GM04504 (cell line): ENCODE measurements at places on chromosomes 12 and 14.
A peak's percentile ranks its signal among the peaks of the same experiment; 100 is the strongest.

DNA sequence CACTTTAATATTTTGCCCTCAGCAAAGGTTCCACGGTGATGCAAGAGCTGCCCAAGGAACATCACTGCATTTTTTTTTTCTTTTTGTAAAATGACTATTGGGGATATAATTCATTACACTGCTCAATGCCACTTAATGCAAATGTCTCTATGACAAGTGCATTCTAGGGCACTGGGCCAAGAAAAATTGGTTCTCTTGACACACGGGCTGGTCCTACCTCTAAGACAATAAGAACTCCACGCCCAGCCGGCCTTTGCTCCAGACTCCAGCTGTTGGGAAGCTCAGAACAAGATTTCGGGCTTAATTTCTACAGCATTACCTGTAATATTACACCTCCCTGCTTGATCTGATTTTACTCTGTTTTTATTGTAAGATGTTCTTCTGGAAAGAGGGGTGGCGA lies 48.8 kb upstream of the VRK1 start:
- DNase-seq, result no peak

DNA sequence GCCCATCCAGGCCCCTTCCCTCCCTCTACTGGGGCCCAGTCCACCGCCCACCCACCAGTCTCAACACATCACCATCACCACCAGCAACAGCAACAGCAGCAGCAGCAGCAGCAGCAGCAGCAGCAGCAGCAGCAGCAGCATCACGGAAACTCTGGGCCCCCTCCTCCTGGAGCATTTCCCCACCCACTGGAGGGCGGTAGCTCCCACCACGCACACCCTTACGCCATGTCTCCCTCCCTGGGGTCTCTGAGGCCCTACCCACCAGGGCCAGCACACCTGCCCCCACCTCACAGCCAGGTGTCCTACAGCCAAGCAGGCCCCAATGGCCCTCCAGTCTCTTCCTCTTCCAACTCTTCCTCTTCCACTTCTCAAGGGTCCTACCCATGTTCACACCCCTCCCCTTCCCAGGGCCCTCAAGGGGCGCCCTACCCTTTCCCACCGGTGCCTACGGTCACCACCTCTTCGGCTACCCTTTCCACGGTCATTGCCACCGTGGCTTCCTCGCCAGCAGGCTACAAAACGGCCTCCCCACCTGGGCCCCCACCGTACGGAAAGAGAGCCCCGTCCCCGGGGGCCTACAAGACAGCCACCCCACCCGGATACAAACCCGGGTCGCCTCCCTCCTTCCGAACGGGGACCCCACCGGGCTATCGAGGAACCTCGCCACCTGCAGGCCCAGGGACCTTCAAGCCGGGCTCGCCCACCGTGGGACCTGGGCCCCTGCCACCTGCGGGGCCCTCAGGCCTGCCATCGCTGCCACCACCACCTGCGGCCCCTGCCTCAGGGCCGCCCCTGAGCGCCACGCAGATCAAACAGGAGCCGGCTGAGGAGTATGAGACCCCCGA lies 6.8 kb upstream of the RNU7-1 start:
- DNase-seq, result no peak

DNA sequence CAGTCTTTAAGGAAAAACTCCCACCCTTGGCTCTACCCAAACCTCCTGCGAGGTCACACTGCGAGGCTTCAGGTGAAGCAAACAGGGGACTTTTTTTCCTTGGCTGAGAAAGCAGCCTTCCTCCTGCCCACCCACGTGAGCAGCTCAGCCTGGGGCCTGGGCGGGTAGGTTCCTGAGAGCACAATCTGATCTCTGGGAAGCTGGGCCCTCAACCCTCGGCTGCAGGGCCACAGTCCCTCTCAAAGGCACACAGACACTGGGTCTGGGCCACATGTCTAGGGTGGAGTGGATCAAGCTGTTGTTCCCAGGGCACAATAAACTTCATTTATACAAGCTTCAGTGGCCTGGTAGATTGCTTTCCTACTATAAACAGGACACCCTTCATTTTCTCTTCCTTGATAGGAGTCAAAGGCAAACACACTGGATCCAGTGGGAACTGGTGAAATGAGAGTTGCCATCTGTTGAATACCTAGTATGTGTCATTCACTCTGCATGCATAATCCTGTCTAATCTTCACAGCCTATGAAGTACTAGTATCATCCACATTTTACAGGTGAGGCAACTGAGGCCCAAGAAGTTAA lies 41.3 kb upstream of the PNMA1 start:
- DNase-seq, result no peak

- DNase-seq, result no peak
These were observed 82.9 kb upstream of the TRHDE start for GRCh38 chr12:72189266-72189665.

- no peak for DNase-seq
These were observed 2.1 kb upstream of the TUBA1A start for GRCh38 chr12:49190974-49191373.

DNA sequence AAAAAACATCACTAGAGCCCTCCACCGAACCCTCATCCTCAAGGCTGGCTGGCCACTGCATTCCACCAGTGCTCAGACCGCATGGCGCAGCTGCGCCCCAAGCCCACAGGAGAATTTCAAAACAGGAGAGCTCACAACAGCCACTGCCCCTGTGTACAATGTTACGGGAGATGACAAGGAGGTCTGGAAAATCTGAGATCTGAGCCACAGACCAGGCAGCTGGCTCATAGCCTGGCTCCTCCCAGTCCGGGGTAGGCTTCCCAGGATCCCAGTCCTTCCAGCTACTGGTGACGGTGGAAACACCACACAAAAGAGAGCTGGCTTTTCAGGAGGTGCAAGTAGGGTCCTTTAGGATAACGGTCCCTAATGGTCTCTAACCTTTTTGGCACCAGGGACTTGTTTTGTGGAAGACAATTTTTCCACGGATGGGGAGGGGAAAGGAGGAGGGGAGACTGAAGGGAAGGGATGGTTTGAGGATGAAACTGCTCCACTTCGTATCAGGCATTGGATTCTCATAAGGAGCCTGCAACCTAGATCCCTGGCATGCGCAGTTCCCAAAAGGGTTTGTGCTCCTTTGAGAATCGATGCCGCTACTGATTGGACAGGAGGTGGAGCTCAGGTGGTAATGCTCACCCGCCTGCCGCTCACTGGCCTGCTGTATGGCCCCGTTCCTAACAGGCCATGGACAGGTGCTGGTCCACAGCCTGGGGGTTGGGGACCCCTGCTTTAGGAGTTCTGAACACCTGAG lies 23.0 kb upstream of the NRDE2 start:
- DNase-seq, result no peak

GRCh38 chr12:76921891-76922664 lies 43.3 kb upstream of the CSRP2 start:
- DNase-seq, result no peak

GRCh38 chr12:82146740-82147139 lies 211.4 kb downstream of the CCDC59 start:
- no peak for DNase-seq

DNA sequence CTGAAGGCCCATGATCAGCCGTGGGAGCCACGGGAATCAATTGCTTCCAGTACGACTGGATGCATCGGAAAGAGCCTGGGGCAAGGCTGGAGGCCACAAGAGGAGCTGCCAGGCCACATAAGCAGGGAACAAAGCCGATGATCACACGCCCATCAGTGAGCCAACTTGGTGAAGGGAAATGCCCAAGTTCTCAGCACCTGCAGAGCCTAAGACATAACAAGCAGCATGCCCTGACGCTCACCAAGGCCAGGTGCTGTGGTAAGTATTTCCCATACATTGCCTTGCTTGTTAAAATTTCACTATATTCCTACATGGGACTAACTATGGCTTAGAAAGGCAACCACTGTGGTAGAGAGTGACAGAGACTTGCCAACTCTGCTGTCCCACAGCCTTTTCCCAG lies 555.9 kb downstream of the BCL11B start:
- DNase-seq, result no peak

GRCh38 chr12:88111074-88111652 lies 30.7 kb downstream of the CEP290 start:
- DNase-seq, result peak; percentile 20

GRCh38 chr12:97757481-97758193 lies 295.0 kb downstream of the RMST start:
- no peak for DNase-seq

- DNase-seq, result no peak
These were observed 673.8 kb upstream of the MGAT4C start for GRCh38 chr12:86929962-86930361.

GRCh38 chr12:54588110-54588889 lies at the start of gene PPP1R1A:
TSS of gene PPP1R1A (minus strand) at chr12:54588659. CDS start at chr12:54588488, 171 bp downstream.
- no peak for DNase-seq

- DNase-seq, result no peak
These were observed 155.1 kb downstream of the SYT1 start for GRCh38 chr12:79019672-79020071.

- no peak for DNase-seq
These were observed 185.4 kb downstream of the PPM1H start for GRCh38 chr12:62749586-62749985.

GRCh38 chr12:67315661-67316060 lies 46.5 kb downstream of the CAND1 start:
- DNase-seq, result no peak

DNA sequence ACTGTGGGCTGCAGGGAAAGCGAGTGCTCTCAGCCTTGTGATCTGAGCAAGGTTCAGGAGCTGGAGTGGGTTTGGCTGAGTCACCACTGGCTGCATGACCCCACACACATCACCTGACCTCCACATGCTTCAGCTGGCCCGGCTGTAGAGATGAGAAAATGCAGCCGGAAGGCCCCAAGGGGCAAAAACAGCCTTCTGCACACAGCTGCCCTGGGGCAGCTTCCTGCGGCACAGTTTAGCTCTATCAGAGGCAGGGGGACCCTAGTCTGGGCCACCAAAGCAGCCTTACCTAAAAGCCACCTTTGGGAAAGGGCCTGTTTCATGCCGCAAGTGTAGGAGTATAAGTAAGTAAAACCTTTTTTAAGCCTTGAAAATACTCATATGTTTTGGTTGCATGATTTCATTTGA lies 123.3 kb downstream of the SSPN start:
- no peak for DNase-seq

GRCh38 chr12:105245291-105245690 lies 9.3 kb upstream of the APPL2 start:
- no peak for DNase-seq

DNA sequence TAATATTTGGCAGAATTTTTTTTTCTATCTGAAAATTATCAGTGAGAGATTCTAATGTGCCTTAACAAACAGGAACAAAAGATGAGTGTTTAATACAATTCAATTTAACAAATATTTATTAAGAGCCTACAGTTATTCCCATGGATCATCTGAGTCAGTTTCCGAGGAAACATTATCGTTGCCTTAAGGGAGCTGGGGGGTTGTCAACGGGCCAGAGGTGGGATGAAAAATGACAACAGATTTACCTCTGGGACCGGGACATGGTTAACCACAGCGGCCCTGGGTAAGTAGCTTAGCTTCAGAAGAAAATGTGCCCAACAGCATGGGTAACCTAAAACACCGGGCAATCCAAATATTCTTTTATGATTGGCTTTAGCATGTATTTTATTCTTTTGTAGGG lies 113.6 kb downstream of the DAD1 start:
- DNase-seq, result no peak

GRCh38 chr14:22982477-22983245 lies at the start of gene AJUBA:
TSS of gene AJUBA (minus strand) at chr14:22982551. CDS start at chr14:22982266, 285 bp downstream.
- DNase-seq, result peak; percentile 87

DNA sequence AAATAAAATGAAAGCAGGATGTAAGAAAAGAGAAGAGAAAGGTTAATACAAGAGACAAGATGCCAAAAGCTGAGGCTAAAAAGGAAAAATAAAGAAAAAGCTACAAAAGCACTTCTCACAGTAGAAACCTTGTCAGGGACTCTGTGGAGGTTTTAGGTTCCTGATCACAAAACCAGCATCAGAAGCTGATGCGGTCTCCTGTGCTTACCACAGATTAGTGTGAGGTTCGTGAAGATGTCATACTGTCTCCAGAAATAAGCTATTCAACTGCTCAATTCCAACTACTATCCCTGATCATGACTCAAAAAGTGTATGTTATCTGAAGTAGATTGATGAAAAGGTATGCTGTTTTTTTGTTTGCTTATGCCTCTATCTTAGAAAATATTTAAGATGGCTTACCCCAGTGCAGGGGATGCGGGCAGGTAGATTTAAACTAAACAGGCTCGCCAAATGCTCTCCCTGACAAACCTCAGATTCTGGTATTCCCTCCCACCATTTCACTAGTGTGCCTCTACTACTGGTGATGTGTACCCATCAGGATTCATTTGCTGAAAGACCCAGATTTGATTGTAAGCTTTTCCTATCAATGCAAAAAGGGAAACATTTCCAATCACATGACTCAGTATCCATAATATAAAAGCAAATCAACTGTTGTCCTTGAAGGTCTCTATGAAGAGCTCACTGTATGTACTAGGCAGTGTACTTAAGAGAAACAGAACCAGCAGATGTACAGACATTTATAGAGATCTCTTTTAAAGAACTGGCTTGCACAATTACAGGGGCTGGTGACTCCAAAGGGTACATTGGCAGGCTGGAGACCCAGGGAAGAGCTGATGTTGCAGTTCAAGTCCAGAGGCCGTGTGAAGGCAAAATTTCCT lies 169.5 kb upstream of the FOXN3 start:
- no peak for DNase-seq

- peak; percentile 14 for DNase-seq
These were observed 117.3 kb upstream of the ARID2 start for GRCh38 chr12:45612044-45612794.

DNA sequence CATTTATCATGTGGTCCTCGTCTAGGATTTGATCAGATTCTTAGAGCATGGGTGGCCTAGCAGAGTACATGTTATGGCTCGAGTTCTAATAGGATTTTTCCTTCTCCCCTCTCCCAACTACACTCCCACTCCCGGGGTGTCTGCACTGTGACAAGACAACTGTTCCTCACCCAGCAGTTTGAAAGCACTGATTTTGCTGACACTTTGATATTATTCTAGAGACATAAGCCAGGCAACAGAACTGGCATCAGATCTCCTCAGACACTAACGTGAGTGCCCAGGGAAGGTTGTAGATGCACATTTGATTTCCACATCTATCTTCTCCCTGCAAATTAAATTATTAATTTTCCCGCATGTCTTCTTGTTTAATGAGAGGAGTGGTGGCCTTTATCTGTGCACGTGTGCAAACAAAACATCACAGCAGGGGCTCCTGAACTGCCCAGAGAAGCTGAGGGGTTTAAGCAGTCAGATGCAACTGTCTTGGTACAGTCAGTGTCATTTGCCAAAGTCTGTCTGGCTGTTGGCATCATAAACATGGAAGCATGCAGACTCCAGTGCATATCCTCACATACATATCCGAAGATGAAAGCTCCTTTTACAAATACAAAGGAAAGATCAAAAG lies 491.8 kb downstream of the NPAS3 start:
- no peak for DNase-seq

GRCh38 chr12:131219670-131220330 lies 266.1 kb downstream of the ADGRD1 start:
- no peak for DNase-seq
